ENCODE measurements at places on chromosomes 3 and 15.
A peak's percentile ranks its signal among the peaks of the same experiment; 100 is the strongest.

DNA sequence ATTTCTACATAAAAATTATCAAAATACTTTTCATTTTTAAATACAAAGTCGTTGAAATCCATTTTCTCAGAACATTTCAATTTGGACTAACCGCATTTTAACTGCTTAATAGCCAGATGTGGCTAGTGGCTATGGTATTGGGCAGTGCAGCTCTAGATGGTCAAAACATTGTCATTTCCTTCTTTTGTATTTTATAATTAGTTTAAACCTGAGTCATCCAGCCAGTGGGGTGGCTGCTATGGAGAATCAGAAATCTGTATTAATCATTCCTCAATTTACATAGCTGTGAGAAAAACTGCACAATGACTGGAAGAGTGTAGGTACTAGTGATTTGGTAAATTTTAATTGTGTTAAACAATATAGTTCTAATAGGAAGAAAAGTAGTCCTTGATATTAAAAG lies 245.3 kb downstream of the PDZRN3 start:
- DNase-seq = no peak

DNA sequence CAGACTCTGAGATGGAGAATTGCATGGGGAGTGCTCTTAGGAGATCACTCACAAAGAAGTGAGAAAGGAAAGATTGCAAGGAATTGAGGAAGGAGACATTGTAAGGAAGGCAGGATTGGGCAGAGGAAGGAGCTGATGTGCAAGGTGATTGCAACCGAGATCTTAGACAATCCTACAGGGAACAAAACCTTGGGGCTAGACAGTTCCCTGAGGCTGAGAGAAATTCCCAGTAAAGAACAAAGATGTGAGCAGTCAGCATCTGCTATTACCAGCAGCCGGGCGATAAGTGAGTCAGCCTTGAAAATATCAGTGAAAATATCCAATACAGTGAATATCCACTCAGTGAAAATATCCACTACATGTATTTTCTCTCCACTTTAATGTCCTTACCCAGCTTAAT lies 143.6 kb upstream of the TBC1D5 start:
- DNase-seq = no peak

DNA sequence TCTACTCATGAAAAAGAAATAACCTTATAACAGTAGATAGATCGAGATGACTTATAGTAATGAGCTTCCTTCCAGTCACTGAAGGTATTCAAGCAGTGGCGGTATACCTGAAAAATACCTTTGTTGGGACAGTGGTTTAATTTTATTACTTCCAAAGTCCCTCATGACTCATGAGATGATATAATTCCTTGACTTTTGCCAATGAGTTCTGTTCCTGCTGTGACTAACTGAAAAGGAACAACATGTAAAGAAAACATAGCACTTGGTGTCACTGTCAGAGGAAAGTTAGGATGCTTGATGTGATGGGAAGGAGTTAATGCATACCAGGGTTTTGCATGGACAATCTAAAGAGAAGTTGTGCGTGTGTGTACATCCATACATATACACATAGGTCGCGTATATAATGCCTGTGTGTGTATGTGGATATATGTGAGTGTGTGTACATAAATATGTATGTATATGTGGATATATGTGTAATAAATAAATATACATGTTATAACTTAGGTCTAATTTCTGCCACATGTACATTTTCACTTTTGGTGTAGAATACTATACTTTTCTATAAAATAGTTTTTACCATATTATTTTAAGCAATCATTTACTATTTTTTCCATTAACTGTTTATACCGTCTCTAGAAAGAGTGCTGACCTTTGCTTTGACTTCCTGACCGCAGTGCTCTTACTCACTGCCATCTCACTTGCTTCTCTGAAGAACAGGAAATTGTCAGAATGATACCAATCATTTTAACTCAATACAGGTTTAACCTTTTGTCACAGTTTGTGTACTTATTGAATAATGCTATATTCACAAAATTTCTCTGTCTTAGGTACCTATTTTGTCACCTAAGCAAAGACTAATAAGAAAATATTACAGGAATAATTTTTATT lies 12.6 kb upstream of the PAK2 start:
- no peak for DNase-seq

- no peak for DNase-seq
These were observed 1.5 kb downstream of the CRBN start for GRCh38 chr3:3177861-3178497.

DNA sequence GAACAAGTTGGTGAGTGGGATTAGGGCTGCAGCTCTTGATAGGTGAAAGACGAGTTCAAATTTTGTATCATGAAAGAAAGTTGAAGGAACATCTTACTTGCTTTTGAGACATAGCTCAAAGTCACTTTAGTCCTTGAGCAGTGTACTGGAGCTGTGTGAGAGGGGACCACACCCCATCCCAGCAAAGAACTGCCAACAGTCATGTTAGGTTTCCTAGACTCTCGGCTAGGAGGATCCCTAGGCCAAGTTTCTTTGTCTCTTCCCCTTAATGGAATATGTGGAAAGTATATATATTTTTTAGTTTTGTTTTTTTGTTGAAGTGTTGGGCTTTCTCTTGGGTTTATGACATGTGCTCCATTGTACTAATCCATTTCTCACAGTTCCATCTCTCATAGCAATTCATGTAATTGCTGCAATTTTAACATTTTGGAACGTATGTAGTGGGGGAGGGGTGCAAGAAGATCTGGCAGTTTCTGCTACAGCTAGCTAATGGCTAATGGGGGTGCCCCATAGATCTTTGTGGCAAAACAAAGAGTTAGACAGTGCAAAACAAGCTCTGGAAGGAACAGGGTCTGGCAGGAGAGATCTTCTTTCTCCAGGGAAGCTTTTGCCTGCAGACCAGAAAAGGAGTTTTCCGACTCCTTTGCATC lies 25.1 kb downstream of the TLNRD1 start:
- no peak for DNase-seq

- DNase-seq = no peak
These were observed 8.6 kb upstream of the CHAC1 start for GRCh38 chr15:40944510-40945296.

GRCh38 chr3:65902304-65902793 lies 136.4 kb downstream of the MAGI1 start:
- peak; percentile 84 for DNase-seq

GRCh38 chr3:124787476-124788195 lies 57.4 kb downstream of the UMPS start:
- no peak for DNase-seq

GRCh38 chr3:65871305-65872141 lies 167.2 kb downstream of the MAGI1 start:
- no peak for DNase-seq

- no peak for DNase-seq
These were observed 141.0 kb upstream of the BNIP2 start for GRCh38 chr15:59830098-59830497.

DNA sequence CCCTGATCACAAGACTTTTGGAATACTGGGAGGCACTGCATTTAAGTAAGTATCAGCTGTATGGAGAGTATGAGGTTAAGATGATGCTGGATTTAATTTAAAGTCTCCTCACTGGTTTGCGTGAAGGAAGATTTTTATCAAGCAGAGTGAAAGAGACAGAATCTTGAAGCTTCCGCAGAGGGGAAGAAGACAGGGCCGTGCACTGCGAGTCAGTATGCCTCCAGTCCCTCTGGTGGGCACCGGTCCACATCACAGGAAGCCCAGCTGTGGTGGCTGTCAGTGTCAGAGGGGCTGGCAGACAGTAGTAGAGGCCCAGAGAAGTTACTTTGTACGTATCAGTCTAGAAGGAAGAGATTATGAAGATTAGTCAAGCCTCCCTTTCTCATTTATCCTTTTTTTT lies 379.0 kb upstream of the TPRG1 start:
- peak; percentile 16 for DNase-seq

DNA sequence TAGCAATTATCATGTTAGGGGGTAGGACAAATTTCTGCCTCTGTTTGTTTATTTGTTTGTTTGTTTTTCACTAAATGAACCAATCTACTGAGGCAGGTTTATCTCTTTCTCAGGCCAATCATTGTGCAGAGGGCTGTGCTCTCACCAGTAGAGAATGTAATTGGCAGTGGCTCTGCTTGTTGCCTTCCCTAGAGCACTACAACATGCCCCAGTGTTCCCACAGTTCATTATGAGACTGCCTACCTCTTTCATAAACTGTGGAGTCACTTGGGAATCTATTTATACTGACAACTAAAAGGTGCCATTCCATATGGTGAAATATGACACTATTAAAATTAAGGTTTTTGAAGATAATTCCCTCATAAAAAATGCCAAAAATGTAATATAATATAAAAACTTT lies 196.3 kb upstream of the ALCAM start:
- DNase-seq = no peak

DNA sequence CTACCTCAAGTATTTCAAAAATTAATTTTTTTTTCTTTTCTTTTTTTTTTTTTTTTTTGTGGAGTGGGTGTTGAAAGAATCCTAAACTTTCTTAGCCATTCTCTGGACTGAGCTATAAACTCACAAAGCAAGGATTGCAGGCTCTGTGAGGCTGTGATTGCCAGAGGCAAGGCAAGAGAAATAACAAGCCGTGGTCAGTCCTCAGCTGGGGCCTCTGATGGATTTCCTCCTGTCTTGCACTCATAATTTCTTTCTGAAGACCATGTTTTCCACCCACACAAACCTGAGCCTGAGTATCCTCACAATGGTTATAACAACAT lies 1.3 kb downstream of the CX3CR1 start:
- no peak for DNase-seq

DNA sequence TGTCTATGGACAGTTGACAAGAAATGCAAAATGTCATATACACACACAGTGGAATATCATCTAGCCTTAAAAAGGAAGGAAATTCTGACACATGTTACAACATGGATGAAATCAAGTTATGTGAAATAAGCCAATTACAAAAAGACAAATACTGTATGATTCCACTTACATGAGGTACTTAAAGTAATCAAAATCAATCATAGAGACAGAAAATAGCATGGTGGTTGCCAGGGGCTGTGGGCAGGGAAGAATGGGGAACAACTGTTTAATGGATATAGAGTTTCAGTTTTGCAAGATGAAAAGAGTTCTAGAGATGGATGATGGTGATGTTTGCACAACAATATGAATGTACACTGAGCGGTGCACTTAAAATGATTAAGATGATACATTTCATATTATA lies 613.8 kb upstream of the ZNF385D start:
- no peak for DNase-seq

GRCh38 chr3:155549087-155549486 lies 195.8 kb downstream of the PLCH1 start:
- no peak for DNase-seq

DNA sequence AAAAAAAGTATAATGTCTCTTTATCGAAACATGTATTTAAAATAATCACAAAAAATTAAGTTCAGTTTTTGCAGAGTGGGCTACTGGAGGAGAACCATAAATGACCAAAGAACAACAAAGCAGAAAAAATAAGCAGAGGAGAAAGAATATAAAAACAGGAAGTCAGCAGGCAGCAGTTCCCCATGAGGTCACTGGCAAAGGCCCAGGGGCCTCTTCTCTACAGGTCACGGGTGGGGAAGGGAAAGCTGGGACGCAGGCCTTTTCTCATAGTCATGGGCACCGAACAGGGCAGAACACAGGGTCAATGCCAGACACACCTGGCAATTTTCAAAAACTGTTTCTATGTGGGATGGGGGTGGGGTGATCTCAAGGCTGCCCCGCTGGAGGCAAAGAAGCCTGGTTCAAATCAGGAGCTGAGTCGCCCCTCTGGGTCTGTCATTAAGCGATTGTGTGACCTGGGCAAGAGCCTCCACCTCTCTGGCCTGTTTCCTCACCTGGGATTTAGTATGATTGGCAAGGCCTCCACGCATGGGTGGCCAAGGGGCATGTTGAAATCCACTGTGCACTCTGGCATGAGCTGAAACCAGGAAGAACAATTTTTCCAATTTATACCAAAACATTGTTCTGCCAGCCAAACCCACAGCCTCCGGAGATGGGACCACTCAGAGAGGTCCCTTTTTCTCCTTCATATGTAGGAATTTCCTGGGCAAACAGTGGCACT lies 43.8 kb upstream of the UACA start:
- DNase-seq = no peak

- DNase-seq = no peak
These were observed 133.1 kb downstream of the CPNE4 start for GRCh38 chr3:131901686-131902085.

GRCh38 chr15:39919748-39920509 lies at the start of gene GPR176:
GPR176 (minus strand) TSS chr15:39920266; CDS start chr15:39920026, 240 bp downstream.
- peak; percentile 66 for DNase-seq

DNA sequence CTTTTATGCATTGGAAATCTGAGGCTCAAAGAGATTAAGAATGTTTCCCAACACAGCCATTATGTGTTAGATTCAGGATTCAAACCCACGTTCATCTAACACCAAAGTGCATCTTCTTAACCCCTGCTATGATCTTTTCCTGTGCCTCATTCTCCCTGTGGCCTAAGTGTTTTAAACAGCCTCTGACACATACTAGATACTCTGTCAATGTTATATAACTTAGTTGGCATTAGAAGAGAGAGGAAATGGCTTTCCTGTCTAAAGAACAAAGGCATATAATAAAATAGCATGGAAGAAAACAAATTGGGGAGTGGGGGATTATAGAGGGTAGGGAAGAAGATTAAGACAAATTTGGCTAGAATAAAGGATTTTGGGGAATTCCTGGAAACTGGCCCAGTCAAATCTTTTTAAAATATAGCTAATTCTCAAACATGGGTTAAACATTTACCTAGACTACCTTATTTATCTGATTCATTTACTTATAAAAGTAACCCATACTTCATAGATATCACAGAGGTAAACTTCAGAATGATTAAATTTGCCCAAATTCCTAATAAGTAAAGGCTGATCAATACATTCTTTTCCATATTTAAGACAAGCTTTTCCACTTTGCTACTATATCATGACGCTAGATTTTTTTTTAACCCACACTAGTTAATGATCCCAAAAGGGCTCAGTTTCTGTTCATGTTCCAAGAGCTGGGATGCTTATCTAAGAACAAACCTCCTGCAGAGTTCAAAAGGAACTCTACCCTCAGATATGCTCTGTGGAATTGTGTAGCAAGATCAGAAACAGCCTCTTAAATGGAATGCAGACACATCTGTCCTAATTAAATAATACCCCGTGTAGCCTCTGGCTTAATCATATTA lies 122.9 kb upstream of the PTPRG start:
- no peak for DNase-seq

GRCh38 chr15:91881569-91882297 lies 28.2 kb downstream of the SLCO3A1 start:
- DNase-seq = peak; percentile 22

GRCh38 chr3:184712248-184713039 lies 580 bp upstream of the MAGEF1 start:
- no peak for DNase-seq

DNA sequence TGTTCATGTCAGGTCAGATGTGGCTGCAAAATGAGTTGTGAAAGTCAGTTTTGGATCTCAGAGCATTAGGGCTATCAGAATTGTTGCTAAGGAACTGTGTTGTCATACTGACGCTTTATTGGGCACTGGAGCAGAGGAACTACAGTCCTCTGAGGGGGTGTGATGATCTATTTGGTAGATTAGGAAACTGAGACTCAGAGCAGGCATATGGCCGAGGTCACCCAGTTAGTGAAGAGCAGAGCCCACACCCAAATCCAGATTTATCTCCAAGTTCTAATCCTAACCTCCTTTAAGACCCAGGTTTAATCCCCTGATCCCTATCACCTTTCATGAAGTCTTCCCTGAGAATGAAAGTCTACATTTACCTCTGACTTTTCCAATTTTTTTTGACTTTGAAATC lies 25.6 kb upstream of the GLCE start:
- no peak for DNase-seq

- no peak for DNase-seq
These were observed 5.7 kb downstream of the GPR27 start for GRCh38 chr3:71759401-71759800.

Data from ELF-1 (cell line).